Psoas muscle (tissue), 8 donors: ENCODE measurements at places on chromosomes 11 and 22. TPM values are rescaled to one million over a fixed set of nuclear protein-coding genes. Genes with fewer than 3 reads are reported as not detected.

Gene OVOL1
- not detected for total RNA-seq

Gene NXPE4
- not detected for total RNA-seq

GRCh38 chr11:7154881-7155361, 66.1 kb downstream of the RBMXL2 start:
- H3K27ac ChIP-seq = no peak overlapping the region
- H3K27me3 ChIP-seq = no peaks in the 10 kb centered on the region
- DNase-seq = no peak
- no peaks in the 10 kb centered on the region for H3K36me3 ChIP-seq
- H3K4me1 ChIP-seq = no peaks in the 10 kb centered on the region
- H3K4me3 ChIP-seq = no peak overlapping the region

GRCh38 chr22:19607192-19608002, 83.2 kb upstream of the CLDN5 start:
- no peaks in the 10 kb centered on the region for H3K27me3 ChIP-seq
- H3K4me3 ChIP-seq = no peak overlapping the region

- peaks cover 51% of the 10 kb centered on the region for H3K27me3 ChIP-seq
- no peak for DNase-seq
- H3K4me1 ChIP-seq = no peaks in the 10 kb centered on the region
- H3K27ac ChIP-seq = no peak overlapping the region
These were observed 58.3 kb downstream of the CYTH4 start for GRCh38 chr22:37340331-37341262.

Gene CARD16
- total RNA-seq = 2.5 TPM
